ENCODE measurements at places on chromosomes 2 and 18.

GRCh38 chr18:79847606-79848293 lies 50.0 kb downstream of the KCNG2 start:
- DNase-seq, result no peak

GRCh38 chr2:59029058-59029457 lies 787.9 kb upstream of the FANCL start:
- no peak for DNase-seq

- DNase-seq, result peak; percentile 30
Observed at GRCh38 chr2:133844214-133844892, 276.1 kb upstream of the NCKAP5 start.

DNA sequence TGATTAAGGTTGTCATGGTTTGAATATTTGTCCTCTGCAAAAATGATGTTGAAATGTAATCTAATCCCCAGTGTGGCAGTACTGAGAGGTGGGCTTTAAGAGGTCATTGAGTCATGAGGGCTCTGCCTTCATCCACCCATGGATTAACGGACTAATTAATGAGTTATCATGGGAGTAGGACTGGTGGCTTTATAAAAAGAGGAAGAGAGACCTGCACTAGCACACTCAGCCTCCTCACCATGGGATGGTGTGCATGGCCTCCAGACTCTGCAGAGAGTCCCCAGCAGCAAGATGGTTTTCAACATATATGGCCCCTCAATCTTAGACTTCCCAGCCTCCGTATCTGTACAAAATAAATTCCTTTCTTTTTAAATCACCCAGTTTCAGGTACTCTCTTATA lies 41.0 kb downstream of the DTNB start:
- no peak for DNase-seq

DNA sequence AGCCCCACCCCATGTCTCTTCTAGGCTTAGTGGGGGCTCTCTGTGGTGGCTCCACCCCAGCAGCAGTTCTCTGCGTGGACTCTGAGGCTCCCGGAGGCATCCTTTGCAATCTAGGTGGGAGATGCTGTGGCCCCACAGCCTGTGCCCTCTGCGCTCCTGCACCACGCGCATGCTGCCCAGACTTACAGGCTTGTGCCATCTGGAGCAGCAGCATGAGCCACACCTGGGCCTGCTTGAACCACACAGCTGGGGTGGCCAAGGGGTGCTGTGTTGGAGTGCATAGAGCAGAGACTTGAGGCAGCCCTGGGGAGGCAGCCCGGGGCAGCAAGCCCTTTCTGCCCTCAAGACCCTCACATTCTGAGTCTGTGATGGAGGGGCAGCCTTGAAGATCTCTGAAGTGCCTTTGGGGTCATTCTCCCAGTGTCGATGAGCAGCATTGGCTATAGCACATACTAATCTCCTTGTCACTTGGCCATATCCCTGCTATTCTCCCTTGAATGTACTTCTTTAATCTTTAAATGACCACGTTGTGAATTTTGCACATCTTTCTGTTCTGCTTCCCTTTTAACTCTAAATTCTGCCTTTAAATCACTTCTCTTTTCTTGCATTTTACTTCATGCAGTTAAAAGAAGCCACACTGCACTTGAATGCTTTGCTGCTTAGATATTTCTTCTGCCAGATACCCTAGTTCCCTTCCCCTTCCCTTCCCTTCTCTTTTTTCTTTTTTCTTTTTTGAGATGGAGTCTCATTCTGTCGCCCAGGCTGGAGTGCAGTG lies 62.4 kb downstream of the NCAPH start:
- no peak for DNase-seq

GRCh38 chr2:39996653-39997080 lies 217.6 kb upstream of the THUMPD2 start:
- no peak for DNase-seq

- DNase-seq, result no peak
Observed at GRCh38 chr2:60482222-60482621, 71.2 kb downstream of the BCL11A start.

- DNase-seq, result no peak
Observed at GRCh38 chr2:226295123-226295522, 504.5 kb downstream of the IRS1 start.

- no peak for DNase-seq
Observed at GRCh38 chr2:105882920-105883435, 138.3 kb downstream of the NCK2 start.

DNA sequence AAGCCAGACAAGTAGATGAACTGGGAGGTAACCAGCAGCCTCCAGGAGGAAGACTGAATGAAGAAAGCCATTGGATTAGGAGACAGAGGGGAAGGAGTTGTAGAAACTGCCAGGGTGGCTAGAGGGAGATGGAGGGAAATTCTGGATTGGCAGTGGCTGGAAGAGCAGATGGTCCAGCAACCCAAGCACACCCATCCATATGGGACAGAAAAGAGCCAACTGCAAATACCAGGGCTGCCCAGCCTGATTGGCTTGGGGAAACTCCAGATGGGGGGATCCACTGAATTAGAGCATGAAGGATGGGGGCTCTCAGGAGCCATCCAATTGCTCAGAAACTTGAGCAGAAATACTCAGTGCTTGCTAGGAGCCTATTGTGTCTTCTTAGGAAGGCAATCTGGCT lies 173.5 kb upstream of the EPB41L3 start:
- no peak for DNase-seq
